ENCODE measurements at places on chromosomes 7 and 10. TPM values are rescaled to one million over a fixed set of nuclear protein-coding genes. Genes with fewer than 3 reads are reported as not detected.

- no peak for DNase-seq
These were observed 144.0 kb upstream of the ASAH2 start for GRCh38 chr10:50395271-50395670.

DNA sequence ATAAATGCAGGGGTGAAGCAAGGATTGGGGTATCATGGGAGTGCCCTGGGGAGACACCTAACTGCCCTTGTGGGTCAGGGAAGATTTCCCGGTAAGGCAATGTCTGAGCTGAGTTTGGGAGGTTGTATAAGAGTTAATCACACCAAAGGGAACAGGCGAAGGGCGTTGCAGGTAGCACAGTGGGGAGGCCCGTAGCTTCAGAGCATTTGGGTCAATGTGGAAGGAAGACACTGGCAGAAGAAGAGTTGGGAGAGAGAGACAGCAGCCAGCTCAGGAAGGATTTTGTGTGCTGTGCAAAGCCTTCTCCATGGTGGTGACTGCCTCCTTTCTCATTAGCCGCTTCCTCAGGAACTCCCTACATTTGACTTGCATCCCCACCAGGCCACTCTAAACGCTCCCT is 80.8 kb upstream of the LEP start:
- DNase-seq: no peak

- DNase-seq: no peak
These were observed 125.2 kb downstream of the AMPH start for GRCh38 chr7:38506004-38506403.

DNA sequence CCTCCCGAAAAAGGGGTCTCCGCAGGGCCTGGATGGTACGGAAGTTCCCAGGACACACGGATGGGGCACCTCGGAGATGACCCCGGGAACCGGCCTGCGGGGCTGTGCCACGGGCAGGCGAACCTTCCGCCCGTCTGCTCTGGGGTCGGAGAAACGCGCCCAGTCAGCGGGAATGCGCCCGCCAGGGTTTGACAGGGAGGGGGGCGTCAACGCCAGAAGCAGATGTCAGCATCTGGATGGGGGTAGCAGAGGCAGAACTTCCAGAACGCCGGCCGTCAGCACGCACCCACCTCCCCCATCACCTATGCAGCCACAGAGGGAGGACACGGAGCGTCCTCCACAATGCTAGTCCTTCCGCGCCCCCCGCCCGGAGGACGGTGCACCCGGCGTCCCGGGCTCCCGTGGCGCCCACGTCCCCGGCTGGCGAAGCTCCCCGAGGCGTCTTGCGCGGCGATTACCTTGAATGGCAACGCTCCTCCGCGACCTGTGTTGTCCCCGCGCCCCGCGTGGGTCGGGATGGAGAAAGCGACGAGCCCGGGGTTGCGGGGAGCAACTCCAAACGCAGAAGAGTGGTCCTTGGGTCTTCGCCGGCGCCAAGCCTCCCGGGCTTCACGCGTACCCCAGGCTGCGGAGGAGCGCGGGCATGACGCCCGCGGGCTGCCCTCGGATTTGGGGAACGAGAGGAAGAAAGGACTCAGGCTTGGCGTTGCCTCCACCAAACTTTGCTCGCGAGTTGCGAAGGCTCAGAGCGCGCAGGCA is 561 bp downstream of the FGFR2 start:
- DNase-seq: no peak

GRCh38 chr10:76333796-76334195 is 902.4 kb downstream of the LRMDA start:
- DNase-seq: no peak

- no peak for DNase-seq
These were observed 47.5 kb downstream of the RNF133 start for GRCh38 chr7:122651451-122651850.

- DNase-seq: no peak
These were observed 149.4 kb upstream of the CHST15 start for GRCh38 chr10:124242791-124243190.

GRCh38 chr7:124101173-124101768 is 68.4 kb upstream of the TMEM229A start:
- DNase-seq: no peak

DNA sequence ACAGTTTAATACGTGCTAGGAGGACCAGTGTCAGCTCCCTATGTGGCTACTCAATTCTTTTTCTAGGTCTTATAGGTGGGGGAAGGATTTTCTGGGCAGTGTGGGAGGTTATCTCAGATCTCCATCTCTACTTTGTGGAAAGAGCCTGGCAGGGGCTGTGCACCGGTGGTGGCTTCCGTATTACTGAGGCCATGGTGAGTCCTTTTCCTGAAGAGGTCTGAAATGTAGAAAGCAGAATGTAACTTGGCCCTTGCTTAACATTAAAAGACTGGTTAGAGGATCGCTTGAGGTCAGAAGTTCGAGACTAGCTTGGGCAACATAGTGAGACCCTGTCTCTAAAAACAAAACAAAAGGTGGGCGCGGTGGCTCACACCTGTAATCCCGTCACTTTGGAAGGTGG is 2.7 kb upstream of the TPST1 start:
- DNase-seq: no peak

DNA sequence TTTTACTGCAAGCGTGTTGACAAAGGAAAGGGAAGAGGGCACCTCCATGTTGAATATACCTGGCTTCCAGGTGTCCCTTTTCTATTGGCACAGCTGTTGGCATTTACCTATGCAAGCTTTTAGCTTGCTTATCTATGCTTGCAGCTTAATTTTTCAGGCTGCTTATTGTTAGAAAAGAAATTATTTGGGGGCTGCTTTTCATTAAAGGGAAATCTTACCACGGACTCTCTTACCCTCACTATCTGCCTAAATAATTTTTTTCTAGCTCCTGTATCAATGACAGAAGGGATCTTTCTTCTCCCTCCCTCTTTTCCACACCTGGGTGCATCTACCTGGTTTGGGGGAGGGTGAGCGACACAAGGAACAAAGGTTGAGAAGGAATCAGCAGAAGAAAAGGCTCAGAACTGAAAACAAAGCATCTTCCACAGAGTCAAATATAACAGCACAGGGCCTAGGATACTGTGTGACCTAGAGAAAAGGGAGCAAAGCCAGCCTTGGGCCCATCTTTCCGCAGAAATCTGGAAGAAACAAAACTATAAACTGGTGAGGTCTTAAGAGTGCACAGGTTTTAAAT is 15.2 kb upstream of the GJC3 start:
- DNase-seq: no peak

DNA sequence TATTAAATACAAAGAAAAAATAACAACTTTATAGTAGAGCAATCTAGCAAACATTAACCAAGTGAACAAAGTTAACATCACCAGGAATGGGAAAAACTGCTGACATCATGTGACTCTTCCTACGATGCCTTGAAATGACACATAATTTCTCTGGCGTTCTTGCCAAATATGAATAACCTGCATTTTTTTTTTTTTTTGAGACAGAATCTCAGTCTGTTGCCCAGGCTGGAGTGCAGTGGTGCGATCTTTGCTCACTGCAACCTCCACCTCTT is 126.5 kb upstream of the VKORC1L1 start:
- DNase-seq: no peak

GRCh38 chr7:30750683-30751650 is 968 bp upstream of the INMT start:
- DNase-seq: peak; percentile 91

DNA sequence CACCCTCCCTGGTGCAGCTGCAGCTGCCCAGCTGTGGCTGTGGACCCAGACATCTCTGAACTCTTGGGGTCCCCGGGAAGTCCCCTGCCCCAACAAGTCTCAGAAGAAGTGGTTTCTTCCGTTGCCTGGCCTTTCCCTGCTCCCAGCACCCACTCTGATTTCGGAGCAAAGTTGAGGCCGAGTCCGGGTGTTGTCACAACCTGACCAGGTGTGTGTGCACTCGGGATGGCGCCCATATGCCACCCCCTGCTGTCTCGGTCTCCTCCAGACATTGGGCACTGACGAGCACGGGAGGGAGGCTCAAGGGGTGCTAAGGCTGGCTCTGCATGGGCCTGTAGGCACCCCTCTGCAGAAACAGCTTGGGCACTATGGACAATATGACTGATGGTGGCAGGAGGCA is 1055.3 kb downstream of the REEP3 start:
- DNase-seq: no peak

DNA sequence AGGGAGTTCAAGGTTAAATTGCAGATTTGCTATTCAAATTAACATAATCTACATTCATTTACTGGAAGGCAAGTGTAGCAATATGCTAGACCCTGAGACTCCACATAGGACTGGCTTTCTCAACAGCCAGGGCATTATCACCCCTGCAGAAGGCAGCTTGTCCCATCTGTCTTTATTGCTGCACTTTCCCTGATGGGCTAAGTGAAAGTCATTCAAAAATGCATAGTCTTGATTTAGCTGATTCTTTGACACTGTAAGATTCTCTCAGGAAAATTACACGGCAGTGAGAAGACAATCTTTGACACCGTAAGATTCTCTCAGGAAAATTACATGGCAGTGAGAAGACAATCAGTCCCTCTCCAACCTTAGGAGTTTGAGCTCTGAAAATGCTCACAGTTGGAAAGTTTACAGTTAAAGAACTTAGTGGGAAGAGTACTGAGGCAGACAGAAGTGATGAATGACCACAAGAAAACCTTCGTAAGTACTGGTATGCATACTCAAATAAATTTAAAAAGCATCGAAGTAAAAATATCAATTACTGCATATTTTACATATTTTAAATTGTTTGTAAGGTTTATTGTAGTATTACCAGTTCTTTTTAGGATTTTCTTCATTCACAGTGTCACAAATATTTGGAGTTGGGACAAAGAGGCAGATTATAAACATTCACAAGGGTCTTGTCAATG is 88.9 kb downstream of the RAPGEF5 start:
- no peak for DNase-seq

GRCh38 chr7:94052398-94053180 is 48.4 kb upstream of the BET1 start:
- no peak for DNase-seq

DNA sequence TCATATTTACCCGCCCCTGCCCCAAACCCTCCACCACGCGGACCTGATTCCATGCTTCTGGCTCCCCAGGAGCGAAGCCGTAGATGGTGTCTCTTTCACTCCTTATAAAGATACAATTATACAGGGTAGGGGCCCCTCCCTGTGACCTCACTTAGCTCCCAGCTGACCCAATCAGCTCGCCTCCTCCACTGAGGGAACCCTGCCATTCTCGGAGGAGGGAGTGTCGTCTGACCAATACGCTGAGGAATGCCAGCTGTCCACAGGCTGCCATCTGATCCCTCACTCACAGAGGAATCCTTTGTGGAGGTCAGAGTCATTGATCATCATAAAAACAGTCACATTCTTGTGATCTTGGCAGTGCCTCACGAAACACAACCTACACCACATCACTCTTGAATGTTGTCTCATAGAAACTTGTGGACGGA is 67.5 kb upstream of the INSIG1 start:
- peak; percentile 92 for DNase-seq

DNA sequence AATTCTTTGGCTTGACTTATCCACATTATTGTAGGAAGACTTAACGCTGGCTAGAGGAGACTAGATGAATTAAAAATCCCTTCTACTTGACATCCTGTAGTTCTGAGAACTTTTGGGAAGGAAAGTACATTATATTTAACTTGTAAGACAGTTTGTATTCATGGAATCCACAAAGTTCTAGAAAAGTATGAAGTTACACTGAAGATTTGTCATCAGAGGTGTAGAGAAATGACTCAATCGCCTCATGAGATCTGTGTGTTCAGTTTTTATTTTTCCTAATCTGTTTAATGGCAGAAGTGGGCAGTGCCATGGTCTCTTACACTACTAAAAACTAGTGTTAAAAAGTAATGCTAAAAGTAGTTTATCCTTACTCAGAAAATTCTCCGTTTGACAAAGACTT is 89.1 kb upstream of the SMIM30 start:
- no peak for DNase-seq

GRCh38 chr10:93364966-93365365 is 117.2 kb downstream of the MYOF start:
- DNase-seq: no peak

- DNase-seq: no peak
These were observed 42.6 kb upstream of the WNT16 start for GRCh38 chr7:121286186-121286585.

DNA sequence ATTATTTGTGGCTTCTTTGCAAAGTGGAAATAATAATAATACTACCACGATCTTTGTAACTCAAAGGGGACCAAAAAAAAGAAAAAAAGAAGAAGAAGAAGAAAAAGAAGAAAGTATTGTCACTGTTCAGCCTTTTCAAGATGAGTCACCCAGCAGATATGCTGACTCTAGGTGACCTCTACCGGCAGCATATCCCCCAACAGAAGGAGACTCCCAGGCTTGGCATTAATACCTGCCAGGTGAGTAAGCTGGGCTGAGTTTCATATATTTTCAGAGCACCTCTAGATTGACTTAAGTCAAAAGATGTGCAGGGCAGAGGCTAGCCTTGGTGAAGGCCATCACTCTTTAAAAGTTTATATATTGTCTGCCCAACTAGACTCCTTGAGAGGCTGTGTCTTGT is 30.4 kb upstream of the GPR26 start:
- no peak for DNase-seq

DNA sequence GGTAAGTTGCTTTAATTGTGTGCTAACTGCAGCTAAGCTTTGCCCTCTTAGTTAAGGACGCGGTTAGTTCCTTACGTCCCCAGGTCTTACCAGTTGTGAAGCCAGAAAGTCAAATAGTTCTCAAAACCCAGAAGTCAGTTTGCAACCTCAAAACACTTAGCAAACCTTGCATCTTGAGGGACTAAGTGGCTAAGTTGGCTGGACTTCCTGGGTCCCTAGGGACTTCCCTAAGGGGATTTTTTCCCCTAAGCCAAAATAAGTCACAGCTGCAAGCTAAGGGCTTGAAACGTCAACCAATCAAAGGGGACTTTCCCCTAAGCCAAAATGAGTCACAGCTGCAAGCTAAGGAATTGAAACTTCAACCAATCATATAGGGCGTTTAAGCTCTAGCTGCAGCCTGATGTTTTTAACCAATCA is 36.2 kb upstream of the HECW1 start:
- DNase-seq: no peak

DNA sequence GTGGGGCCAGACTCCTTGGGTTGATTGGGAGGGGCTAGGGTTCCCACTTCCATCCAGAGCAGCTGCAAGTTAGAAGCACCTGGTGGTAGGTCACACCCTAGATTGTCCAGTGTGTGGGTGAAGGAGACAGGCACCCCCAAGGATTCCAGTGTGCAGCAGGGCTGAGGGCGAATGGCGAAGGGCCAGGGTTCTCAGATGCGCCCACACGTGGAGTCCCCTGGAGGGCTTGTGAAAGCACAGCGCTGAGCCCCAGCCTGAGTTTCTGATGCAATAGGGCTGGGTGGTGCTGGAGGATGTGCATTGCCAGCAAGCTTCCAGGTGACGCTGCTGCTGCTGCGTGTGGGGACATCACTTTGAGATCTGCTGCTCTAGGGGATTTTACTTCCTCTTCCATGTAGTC is 25.4 kb downstream of the TBATA start:
- no peak for DNase-seq

- DNase-seq: no peak
These were observed 38.2 kb downstream of the NEUROD6 start for GRCh38 chr7:31302356-31302755.

- DNase-seq: no peak
These were observed 119.3 kb downstream of the FAM53B start for GRCh38 chr10:124624895-124625294.

Gene ASZ1
- not detected for total RNA-seq

Gene CYP51A1
- total RNA-seq: 89.0 TPM

Gene CALHM3
- total RNA-seq: not detected

Gene IQUB
- total RNA-seq: 0.08 TPM

Gene ELN
- total RNA-seq: not detected

Gene AUTS2
- total RNA-seq: 0.03 TPM

Gene ACTA2
- 2,012 TPM for total RNA-seq

Gene GRIFIN
- total RNA-seq: not detected

Gene MRLN
- total RNA-seq: not detected

Gene SEMA3C
- total RNA-seq: 28.6 TPM

Gene PDLIM1
- 55.6 TPM for total RNA-seq

Gene SFRP5
- not detected for total RNA-seq

Gene IL2RA
- 4.6 TPM for total RNA-seq

Gene MYPN
- 0.39 TPM for total RNA-seq

All from SJSA1 (cell line).